ENCODE measurements at places on chromosomes 13 and 19.

GRCh38 chr13:106098778-106099177, 436.7 kb downstream of the EFNB2 start:
- peaks cover 5% of the 10 kb centered on the region for H3K27me3 ChIP-seq
- no peak overlapping the region for H3K27ac ChIP-seq
- DNase-seq, result no peak
- H3K4me1 ChIP-seq, result no peaks in the 10 kb centered on the region
- H3K36me3 ChIP-seq, result no peaks in the 10 kb centered on the region
- H3K4me3 ChIP-seq, result no peak overlapping the region

DNA sequence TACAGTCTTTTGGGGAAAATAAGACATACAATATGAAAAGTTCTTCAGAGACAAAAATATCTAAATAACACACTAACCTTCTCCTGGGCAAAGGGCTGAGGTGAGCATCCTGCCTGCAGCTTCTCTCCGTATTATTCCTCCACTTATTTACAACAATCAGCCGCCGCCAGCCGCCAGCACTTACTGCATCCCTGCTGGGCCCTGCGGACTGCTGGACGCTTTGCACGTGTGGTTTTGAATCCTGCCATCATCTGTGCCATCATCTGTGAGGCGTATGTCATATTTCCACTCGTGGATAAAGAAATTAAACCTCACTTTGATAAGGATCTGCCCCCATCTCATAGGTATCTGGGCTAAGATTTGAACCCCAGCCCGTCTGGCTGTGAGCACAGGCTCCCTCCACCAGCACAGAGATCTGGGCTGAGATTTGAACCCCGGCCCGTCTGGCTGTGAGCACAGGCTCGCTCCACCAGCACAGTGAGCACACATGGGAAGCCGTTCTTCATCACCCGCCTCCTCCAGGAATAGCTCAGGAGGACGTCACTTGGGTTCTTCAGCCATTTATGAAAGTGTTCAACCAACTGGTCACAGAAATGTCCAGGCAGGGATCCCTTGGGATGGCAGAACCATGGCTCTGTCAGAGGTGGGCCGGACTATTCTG, 35.2 kb upstream of the TUBGCP3 start:
- no peaks in the 10 kb centered on the region for H3K36me3 ChIP-seq
- DNase-seq, result no peak
- H3K4me1 ChIP-seq, result peaks cover 2% of the 10 kb centered on the region
- H3K27me3 ChIP-seq, result peaks cover 52% of the 10 kb centered on the region

DNA sequence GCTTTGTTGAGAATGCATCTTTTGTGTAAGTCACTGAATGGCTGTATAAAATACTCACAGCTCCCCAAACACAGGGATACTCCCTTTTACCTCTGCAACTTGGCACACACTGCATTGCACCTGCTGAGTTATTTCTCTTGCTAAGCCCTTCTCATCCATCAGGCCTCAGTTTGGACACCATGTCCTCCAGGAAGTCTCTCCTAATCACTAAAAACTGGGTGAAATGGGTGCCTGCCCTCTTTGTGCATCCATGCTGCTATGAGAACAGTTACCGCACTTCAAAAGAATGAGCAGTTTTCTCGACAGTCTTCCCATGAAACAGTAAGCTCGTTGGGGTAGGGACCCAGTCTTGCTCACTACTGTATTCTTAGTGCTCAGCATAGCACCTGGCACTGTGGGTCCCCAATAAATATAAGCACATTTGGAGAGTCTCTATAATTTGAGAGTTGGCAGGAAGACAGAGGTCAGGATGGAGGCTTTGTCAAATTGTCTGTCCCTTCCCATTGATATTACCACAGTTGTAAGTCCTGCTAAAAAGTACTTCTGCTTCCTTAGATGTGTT, 4.6 kb upstream of the SLC25A30 start:
- peaks cover 10% of the 10 kb centered on the region for H3K4me1 ChIP-seq
- no peaks in the 10 kb centered on the region for H3K27me3 ChIP-seq
- H3K4me3 ChIP-seq, result no peak overlapping the region
- H3K27ac ChIP-seq, result no peak overlapping the region

DNA sequence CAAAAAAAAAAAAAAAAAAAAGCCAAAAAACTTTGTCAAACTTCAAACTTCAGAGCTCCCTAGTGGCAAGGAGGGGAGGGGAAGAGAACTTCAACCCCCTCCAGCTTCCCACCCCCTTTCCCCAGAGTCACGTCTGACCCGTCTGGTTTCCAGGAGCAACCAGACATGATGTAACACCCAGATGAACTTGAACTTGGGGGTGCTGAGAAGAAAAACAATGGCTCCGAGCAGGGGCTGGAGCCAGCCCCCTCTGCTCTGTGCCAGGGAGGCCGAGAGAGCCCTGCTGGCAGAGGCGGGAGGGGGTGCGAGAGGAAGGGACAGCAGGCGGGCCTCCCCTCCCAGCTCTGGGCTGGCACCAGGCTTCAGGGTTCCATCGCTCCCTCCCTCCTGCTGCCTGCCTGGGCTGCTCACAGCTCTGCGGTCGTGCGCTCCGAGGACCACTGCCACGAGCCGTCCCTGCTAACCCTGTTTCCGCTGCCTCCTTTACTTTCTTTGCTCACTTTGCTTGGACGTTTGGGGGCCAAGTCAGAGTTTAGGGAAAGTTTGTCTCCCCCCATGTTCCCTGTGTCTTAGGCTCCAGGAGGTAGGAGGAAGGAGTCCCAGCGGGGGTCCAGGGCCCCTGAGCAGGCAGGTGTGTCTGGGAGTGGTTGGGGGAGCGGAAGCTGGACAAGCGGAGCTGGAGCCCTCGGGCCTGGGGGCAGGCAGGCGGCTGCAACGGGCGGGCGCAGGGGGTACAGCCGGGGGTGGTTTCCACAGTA, 11.1 kb downstream of the LYL1 start:
- H3K36me3 ChIP-seq, result peaks cover 2% of the 10 kb centered on the region
- H3K4me1 ChIP-seq, result peaks cover 17% of the 10 kb centered on the region
- H3K27me3 ChIP-seq, result peaks cover 7% of the 10 kb centered on the region
- H3K4me3 ChIP-seq, result no peak overlapping the region
- DNase-seq, result no peak
- no peak overlapping the region for H3K27ac ChIP-seq

All from T-helper 17 cell (primary cell).